NCI-H748 treated with DMSO at 0.1 percent for 48 hours (cell line): ENCODE measurements at places on chromosomes 4 and X.

GRCh38 chr4:114785570-114785969, 187.0 kb downstream of the UGT8 start:
- DNase-seq = no peak

GRCh38 chr4:62528874-62529273, 1328.7 kb downstream of the ADGRL3 start:
- DNase-seq = no peak

- DNase-seq = no peak
These were observed 15.1 kb downstream of the SLC2A9 start for GRCh38 chr4:10006231-10006600.

DNA sequence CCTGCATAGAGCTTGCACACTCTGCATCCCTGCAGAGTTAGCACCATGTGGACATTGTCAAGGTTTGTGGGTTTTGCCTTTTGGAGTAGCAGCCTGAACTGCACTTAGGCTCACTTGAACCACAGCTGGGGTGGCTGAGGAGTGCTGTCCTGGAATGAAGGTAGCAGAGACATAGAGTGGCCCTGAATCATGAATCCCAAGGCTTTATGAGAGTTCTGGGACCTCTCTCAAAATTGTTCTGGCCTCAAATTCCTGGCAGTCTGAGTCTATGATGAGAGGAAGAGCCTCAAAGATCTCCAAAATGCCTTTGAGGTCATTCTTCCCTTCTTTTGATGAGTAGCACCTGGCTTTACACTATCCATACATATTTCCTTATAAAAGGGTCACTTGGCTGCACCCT, 37.1 kb upstream of the ADH1C start:
- DNase-seq = no peak

DNA sequence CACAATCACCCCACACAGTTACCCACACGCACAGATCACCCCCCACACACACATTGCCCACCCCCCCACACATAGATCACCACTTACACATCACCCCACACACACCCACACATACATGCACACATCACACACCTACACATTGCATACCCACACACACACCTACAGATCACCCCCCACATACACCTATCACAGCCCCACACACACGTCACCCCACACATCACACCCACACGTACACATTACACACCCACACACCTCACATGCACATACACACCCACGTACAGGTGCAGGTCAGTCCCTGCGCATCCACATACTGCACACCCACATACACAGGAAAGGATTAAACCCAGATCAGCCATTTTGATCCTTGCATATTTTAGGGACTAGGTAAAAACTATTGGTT, 15.3 kb upstream of the TADA2B start:
- no peak for DNase-seq

- no peak for DNase-seq
These were observed 100.5 kb downstream of the NFKB1 start for GRCh38 chr4:102601586-102602227.

- DNase-seq = no peak
These were observed 64.2 kb upstream of the SPP1 start for GRCh38 chr4:87911252-87911774.

GRCh38 chr4:42965326-42965725, 72.8 kb downstream of the GRXCR1 start:
- no peak for DNase-seq
